ENCODE measurements at places on chromosomes 5 and 9.
A peak's percentile ranks its signal among the peaks of the same experiment; 100 is the strongest.

- no peak for DNase-seq
Measured at GRCh38 chr5:132001647-132002561, 9.6 kb downstream of the ACSL6 start.

DNA sequence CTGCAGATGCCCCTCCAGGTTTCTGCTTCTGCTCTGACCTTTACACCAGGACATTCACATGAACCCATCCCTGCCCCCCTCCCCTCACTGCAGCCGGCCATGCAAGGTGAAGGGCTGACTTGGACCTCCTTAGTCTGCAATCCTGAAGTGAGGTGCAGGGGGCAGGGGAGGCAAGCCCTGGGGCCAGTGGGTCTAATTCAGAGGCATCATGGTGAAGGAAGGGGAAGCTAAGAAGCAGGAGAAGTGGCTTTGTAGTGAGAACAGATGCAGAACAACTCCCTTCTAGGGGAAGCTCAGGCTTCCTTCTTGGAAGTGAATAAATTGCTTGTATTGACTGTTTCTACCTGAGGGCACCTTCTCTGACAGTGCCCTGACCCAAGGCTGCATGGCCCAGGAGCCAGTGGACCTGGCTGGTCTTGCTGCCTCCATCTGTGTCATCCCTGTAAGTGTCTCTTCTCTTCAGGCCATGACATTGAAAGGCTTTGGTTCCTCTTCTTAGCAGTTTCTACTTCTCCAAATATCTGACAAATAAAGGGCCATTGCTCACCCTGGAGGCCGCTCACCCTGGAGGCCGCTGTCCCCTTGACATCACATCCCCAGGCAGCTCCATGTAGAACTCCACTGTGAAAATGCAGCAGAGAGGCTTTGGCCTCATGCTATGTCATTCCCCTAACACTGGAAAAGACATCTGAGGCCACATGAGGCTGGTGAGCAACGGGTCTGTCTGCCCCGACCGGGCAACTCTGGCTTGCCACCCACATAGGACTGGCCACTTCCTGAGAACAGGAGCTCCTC lies 55.3 kb downstream of the GADD45G start:
- peak; percentile 84 for DNase-seq

GRCh38 chr9:100229136-100229535 lies 123.6 kb downstream of the TEX10 start:
- DNase-seq: no peak

DNA sequence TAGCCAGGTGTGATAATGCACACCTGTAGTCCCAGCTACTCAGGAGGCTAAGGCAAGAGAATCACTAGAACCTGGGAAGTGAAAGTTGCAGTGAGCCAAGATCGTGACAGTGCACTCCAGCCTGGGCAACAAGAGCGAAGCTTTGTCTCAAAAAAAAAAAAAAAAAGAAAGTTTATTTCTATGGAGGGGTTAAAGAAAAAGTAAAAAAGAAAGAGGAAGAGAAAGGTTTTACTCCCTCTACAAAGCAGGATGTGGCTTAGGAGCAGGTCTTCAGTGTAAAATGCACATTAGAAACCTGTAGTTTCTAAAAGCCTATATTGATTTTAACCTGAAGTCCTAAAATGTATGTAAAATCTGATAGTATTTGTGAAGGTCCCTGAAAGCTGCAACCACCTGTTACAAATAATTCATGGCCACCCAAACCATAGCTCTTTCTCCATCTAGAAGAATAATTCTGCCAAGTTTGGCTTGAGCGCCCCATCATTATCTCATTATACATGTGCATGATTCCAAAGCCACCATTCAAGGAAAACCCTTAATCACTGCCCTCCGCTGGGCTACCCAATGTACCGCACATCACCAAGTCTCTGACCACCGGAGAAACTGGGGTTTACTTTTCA lies 3.4 kb downstream of the FNBP1 start:
- no peak for DNase-seq

- no peak for DNase-seq
Measured at GRCh38 chr5:143588933-143589662, 185.6 kb upstream of the NR3C1 start.

DNA sequence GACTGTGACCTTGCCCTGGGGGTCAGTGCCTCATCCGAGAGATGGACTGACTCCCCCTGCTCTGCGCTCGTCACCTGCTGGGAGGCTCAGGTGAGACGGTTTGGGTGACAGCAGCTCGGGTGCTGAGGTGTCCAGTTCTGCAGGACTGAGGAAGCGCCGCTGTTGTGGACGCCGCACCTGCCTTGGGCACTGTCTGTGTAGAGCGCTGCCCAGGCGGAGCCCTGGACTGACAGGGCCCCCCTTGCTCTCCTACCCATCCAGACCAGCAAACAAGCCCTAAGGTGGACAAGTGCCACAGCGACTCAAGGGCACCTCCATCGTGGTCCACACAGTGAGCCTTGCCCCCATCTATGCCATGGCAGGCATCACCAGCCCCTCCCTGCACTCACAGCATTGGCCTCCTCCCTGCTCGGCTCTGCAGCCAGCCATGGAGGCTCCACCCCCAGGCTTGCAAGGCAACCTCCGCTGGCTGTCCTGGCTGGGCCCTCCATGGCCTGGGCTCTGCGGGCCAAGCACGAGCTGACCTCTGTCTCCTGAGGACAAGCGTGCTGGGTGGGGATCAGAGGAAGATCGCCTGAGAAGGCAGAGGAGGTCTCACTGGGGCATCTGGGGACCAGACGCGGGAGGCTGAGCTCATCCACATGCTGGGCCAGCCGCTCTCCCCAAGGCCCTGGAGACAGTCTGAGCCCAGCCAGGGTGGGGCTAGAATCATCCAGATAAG lies 87.1 kb upstream of the COL5A1 start:
- DNase-seq: no peak

DNA sequence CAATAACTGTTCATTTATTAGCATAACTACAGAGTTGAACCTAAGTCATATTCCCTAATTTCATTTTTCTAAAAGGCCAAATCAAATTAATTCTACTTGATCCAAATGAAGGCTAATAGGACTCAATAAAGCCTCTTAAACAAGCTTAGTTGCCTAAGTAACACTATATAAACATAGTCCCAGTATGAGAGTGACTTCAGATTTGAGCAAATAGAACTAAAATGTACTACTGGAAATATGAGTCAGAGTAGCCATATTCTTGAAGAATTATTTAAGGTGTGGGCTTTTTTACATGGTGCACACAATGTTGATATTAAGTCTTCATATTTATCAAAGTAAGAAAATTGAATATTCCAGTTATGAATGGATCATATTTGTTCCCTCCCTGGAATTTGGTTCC lies 872.3 kb downstream of the MAT2B start:
- no peak for DNase-seq

GRCh38 chr5:135007749-135008363 lies 26.2 kb downstream of the PITX1 start:
- DNase-seq: no peak

GRCh38 chr5:61178702-61179101 lies 16.4 kb upstream of the SMIM15 start:
- DNase-seq: no peak

- DNase-seq: no peak
Measured at GRCh38 chr5:145056800-145057199, 778.3 kb downstream of the PRELID2 start.

DNA sequence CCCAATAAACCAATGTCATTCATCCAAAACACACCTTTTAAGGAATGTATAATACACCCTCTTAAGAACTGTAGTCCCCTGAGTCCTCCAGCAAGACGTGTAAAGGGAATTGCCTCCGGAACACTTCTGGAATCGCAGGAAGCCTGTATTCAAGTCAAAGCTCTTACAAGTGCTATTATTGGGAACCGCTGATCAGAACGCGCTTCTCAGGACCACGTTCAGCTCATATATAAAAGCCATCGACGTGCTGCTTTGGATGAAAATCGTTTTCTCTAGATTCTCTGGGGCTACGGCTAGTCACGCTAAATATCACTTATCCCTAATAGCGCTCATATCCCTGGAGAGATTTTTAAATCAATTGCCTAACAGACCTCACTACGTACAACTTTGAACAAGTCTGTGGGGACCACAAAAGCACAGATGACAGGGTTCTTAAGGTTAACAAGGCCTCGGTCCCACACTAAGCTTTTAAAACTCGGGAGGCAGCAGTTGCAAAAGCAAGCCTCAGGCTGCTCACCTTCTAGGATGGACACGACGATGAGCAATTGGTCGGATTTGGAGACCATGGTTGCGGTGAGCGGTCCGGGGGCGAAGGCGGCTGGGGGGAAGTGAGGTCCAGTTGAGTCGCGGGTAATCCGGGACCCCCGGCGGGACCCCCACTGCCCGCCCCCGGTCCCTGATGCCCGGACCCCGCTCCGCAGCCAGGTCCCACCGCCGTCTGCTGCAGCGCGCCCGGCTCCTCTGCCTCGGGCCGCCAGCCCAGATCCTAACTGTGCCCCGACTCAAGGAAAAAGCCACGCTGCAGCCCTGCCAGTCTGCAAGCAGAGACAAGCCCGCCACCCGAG lies 548 bp downstream of the CEP120 start:
- DNase-seq: no peak

- no peak for DNase-seq
Measured at GRCh38 chr5:96256795-96257470, 176.1 kb downstream of the PCSK1 start.

DNA sequence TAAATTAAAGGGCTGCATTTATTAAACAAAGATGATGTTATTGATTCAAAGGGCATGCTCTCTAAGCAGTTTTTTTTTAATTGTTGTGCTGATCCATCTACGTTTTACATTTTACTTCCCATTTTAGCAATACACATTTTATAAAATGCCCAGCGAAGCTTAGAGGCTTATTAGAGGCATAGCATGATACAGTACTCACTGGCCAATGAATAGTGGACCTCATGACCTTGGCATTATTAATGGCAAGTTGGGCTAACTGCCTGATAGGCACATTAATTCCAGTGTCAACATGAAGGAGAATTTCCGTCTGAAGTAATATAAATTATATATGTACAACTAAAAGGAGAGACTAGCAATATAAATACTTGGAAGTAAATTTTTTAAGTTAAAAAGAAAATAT lies 837.2 kb downstream of the EFNA5 start:
- no peak for DNase-seq

DNA sequence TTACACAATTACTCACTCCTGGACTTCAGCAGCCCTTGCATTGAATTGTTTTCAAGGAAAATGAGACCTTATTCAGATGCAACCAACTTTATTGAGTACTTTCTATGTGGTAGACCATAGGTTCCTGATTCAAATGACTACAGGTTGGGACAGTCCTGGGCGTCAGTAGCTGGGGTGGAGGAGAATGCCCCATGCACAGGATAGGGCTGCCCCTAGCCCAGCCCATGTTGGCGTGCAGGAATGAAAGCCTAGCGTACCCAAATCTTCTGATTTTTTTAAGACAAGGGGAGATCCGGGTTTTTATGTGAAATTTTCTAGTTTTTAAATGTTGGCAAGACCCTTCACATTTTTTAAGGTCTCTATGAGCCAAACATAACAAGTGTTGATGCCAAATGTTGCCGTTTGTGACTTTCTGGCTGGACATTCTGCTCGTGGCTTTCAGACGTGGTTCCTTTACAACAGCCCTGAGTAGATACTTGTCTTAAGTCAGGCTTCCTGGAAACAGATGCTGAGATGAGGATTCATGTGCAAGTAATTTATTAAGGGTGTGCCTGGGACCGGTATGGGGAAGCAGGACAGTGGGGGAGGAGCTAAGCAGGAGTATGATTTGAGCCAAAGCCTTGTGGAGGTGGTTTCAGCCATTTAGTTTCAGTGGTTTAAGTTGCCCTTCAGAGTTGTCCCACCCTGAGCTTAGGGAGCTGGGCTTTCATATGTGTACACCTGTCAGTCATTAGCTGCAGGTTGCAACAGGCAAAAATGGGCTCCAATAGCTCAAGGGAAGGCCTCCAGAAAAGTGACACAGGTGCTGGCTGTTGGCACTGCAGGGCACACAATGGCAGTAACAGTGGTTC lies 154.1 kb downstream of the NTRK2 start:
- DNase-seq: no peak

GRCh38 chr5:116848954-116849581 lies 274.4 kb upstream of the SEMA6A start:
- no peak for DNase-seq

DNA sequence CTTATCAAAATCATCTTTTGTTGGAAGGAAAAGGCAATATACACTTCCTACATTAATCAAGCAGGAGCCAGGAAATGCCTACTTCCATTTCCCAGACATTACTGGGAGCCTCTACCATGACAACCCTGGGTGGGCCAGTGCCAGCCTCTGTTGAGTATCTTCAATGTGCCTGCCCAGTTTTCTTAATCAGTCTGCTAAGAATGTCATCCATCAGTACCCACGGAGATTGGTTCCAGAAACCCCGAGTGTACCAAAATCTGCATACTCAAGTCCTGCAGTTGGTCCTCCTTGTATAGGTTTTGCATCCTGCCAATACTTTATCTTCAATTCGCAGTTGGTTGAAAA lies 82.4 kb downstream of the MARCHF3 start:
- DNase-seq: no peak

DNA sequence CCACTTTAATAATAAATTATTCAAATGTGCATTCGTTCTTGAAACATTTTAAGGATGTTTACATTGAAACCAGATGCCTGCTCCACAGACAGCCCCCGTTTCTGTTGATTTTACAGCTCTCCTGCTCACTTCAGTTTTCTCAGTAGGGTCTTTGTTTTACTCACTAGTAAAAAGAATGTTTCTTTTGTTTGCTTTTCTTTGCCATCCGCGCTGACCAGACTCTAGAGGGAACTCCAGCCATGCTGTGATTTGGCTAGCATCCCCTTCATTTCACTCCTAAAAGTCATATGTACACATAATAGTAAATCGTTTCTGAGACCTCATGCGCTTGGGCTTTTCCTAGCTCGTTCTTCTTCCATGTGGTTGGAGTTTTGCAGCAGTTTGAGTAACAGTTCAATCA lies 28.7 kb upstream of the PALM2AKAP2 start:
- no peak for DNase-seq

- DNase-seq: no peak
Measured at GRCh38 chr5:36443941-36444340, 142.2 kb upstream of the RANBP3L start.

GRCh38 chr9:109164042-109164441 lies 3.0 kb downstream of the FRRS1L start:
- no peak for DNase-seq

- no peak for DNase-seq
Measured at GRCh38 chr5:12242950-12243888, 339.0 kb upstream of the CTNND2 start.

All from inflammatory macrophage (primary cell).